Stimulated activated CD8-positive, alpha-beta memory T cell treated with anti-CD3 and anti-CD28 coated beads, Interleukin-7, amount 100 ng/mL, for 1 hour (primary cell): ENCODE measurements at places on chromosomes 16 and 17.

- no peak for DNase-seq
These were observed 79.6 kb upstream of the CACNG5 start for GRCh38 chr17:66755101-66755943.

- DNase-seq: no peak
These were observed 60.2 kb downstream of the WIPI1 start for GRCh38 chr17:68397108-68397536.

GRCh38 chr17:68101987-68102314 is 66.4 kb downstream of the KPNA2 start:
- no peak for DNase-seq

GRCh38 chr16:88657371-88657770 is 5.5 kb downstream of the MVD start:
- DNase-seq: no peak

- DNase-seq: no peak
These were observed 3.9 kb upstream of the KRT33A start for GRCh38 chr17:41354536-41354935.

GRCh38 chr17:27762527-27763305 is 37.6 kb downstream of the NOS2 start:
- no peak for DNase-seq

GRCh38 chr16:48459167-48459566 is 74.0 kb upstream of the SIAH1 start:
- no peak for DNase-seq

DNA sequence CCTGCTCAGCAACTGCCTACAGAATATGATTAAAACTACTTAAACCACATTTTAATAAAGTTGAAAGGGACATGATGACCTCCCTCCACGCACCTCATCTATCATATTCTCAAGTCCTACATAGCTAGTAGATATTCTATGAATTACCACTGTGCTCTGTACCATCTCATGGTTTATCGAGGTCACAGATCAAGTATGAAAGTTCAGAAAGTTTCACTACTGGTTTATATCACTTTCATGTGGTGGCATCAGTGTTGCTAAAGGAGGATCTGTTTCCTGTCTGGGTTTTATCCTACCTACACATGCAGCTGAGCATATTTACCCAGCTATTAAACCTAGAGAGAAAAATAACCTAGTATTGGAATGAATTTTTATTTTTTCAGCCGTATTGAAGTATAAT is 214.9 kb upstream of the MON1B start:
- no peak for DNase-seq

DNA sequence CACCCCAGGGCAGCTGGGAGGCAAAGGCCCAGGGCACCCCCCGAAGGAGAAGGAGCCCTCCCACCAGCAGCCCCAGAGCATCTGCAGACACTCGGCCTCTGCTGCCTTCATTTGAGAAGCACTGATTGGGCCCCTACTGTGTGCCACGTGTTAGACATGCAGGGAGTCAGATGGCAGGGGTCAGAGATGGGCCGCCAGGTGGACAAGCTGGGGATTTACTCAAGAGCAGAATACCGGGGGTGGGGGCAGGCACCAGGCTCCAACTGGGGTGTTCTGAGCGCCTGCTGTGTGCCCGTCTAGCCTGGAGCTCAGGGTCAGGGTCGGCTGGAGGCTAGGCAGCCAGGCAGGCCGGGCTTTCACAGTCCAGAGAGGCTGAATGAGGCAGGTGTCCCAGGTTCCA is 18.7 kb downstream of the TPSG1 start:
- no peak for DNase-seq
